ENCODE measurements at places on chromosomes 11 and 22.

GRCh38 chr11:27717377-27717776, 17.1 kb upstream of the BDNF start:
- no peak for DNase-seq

GRCh38 chr22:34454598-34454997, 534.3 kb upstream of the LARGE1 start:
- DNase-seq, result no peak

DNA sequence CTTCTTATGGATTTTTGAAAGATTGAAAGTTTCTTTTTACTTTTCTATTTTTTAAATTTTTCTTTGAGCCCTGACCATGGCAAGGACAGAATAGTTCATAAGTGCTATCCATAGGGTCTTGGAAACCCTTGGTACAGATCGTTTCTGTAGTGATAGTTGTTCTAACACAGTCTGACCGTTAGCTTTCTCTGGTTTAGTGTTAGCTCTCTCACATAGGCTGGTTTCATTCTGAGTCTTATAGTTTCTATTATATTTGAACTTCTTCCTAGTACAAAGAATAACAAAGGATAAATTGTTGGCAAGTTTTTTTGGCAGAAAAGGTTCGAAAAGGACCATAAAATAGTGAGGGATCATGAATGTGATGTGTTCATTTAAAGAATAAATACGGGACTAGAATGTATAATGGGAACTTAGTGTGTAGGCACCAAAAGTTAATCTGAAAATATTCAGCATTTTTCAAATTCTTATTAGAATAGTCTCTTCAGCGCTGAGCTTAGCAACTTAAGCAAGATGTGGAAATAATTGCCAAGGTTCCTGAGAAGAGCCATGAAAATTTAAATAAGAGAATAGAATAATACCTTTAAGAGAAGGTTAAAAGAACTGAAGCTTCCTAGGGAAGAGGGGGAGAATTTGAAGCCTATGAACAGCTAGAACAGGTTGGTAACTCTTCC, 24.1 kb downstream of the FDX1 start:
- DNase-seq, result no peak

GRCh38 chr11:44068180-44068579, 2.1 kb downstream of the ACCS start:
- DNase-seq, result no peak

- no peak for DNase-seq
Observed at GRCh38 chr11:11584530-11584810, 37.3 kb downstream of the GALNT18 start.

DNA sequence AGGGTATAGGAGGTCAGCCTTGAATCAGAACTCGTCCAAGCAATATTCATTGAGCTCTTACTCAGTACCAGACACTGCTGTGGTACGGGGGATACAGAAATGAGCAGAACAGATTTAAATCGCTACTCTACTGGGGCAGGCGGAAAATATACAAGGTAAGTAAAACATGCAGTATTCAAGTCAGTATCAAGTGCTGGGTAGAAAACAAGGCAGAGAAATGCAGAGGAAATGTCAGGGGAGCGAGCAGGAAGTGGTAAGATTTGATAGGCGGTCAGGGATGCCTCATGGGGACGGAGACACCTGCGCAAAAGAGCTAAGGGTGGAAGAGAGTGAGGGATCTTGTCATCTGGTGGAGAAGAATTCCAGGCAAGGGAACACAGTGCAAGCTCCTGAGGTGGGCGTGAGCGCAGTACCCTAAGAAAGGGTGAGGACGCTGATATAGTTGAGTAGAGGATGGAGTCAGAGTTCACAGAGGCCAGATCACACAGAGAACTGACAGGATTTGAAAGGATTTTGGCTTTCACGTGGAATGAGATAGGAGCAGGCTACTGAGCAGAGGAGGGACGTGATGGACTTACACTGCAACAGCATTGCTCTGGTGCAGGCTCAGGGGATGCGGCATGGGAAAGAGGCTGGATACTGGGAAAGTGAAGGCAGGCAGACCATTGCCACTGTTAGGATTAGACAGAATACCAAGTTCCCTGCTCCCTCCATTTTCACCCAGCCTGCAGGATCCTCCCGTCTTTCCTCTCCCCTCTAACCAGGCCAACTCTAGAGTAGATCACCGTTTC, 35.8 kb downstream of the SC5D start:
- no peak for DNase-seq

DNA sequence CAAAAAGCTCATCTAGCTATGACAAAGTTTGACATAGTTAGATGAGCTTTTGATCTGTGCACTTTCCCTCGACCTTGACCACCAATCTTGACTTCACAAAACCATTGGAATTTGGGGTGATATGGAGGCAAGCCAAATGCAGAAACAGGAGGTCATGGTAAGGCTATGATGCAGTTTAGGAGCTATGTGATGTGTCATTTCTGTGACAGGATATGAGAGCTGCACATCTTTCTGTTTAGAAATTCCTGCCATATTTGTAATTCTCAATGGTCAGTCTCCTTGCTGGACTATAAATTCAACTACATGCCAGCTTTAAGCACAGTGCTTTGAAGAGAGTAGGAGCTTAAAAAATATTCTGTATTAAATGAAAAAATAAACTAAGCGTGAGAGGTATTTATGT, 12.9 kb downstream of the OR51B6 start:
- DNase-seq, result no peak

- DNase-seq, result no peak
Observed at GRCh38 chr11:121610706-121611105, 157.9 kb upstream of the SORL1-AS1 start.

GRCh38 chr11:33716243-33716642, 15.6 kb upstream of the C11orf91 start:
- no peak for DNase-seq

- no peak for DNase-seq
Observed at GRCh38 chr22:27270818-27271510, 530.6 kb downstream of the MN1 start.

DNA sequence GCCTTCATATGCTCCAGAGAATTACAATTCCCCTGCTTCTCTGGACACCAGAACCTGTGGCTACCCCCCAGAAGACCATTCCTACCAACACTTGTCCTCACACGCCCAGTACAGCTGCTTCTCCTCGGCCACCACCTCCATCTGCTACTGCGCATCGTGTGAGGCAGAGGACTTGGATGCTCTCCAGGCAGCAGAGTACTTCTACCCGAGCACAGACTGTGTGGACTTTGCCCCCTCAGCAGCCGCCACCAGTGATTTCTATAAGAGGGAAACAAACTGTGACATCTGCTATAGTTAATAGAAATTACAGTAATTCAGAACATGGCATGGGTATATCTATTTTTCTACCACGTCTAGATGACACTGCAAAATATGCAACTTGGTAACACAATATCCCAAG, 9.8 kb downstream of the POU2AF3 start:
- DNase-seq, result no peak

GRCh38 chr22:20490941-20491307, 4.7 kb downstream of the KLHL22 start:
- DNase-seq, result no peak

- no peak for DNase-seq
Observed at GRCh38 chr11:66343176-66343575, 1.7 kb downstream of the BRMS1 start.

GRCh38 chr11:46039990-46040389, 81.3 kb downstream of the PHF21A start:
- no peak for DNase-seq

GRCh38 chr22:27772984-27773498, 28.5 kb downstream of the MN1 start:
- no peak for DNase-seq

- no peak for DNase-seq
Observed at GRCh38 chr11:35943309-35943708, 553 bp upstream of the LDLRAD3 start.

DNA sequence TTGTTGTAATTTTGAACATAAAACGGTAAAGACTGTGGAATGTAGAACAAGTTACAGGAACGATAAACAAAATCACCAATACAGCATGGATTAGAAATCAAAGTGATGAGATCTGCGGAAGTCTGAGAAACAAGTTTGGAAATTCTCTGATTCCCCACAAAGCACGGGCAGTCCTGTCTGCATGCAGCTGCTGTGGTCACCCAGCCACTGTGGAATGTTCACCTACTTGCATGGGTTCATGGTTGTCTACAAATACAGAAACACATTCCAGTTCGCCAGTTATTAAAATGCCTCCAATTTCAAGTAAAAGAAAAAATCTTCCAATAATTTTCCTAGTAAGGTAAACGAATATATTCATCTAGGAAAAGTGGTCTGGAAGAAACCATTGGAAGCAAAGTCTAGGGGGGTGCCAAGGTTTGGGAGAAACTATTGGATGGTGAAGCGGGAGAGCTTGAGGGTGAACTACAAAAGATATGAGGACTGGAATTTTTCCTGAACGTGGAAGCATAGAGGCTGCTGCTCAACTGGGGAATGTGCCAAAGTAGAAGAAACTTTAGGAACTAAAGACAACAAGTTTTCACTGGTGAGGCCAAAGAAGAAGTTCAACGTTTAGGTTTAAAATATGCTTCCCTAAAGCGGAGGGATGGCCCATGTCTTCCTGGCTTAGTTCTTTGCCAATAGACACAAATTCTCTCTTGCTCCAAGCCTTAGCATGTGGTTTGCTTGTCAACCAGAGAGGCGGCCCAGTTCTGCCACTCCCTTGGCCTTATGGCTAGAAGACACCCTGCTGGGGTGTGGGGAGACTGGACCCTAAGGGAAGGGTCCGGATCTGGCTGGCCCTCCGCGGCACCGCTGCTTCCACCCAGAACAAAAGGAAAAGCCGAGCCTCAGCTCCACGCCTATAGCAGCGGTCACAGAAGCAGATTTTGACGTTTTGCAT, 70.2 kb downstream of the CTTN start:
- DNase-seq, result no peak

GRCh38 chr11:99987821-99988470, 699.1 kb upstream of the ARHGAP42 start:
- DNase-seq, result no peak

DNA sequence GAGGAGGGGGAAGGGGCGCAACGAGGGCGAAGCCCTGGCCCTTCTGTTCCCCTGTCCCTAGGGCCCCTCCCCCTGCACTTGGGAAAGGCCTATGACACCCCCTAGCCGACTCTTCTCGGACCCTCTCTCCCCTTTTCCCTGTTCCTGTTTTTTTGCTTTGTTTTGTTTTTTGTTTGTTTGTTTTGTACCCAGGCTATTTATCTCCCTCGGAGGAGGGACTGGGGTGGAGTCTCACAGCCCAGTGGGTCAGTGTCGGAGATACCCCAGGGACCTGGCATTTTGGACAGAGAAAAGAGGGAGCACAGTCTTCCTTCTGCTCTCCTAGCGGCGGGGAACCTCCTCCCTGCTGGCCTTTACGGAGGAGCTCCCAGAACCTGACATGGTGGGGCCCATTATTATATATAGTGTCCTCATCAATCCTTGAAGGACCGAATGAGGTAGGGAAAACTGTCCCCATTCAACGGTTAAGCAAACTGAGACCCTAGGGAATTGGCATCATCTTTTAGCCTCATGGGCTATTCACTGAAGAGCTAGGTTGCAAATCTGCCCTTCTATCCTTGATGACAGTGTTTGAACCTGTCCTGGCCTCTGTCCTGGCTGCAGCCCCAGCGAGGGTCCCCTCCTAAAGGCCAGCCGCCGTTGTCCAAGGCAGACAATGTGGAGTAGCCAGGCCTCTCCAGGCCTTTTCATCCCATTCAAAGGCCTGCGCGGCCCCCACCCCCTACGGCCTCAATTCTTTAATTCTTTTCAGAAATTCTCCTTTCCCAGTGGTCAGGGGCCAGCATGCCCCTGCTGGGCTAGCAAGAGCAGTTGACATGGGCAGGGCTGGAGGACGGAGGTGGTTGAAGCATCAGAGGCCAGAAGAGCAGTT, 911 bp downstream of the EMID1 start:
- DNase-seq, result no peak

DNA sequence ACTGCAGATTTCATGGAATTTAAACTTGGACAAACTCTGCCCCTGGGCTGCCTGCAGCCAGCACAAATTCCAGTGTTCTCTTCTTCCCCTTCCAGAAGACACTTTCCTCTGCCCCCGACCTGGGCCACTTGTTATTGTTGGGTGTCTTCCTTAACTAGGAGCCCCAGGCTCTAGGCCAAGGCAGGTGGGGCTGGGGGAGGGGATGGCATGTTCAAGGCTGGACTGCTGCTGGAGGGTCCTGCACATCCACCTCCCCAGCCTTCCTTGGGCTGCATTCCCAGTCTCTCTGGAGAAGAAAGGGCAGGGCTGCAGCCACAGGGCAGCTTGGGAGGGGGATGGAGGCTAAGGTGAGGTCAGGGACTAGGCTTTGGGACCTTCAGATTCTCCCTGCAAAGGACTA, 11.5 kb upstream of the SLC22A6 start:
- DNase-seq, result no peak

DNA sequence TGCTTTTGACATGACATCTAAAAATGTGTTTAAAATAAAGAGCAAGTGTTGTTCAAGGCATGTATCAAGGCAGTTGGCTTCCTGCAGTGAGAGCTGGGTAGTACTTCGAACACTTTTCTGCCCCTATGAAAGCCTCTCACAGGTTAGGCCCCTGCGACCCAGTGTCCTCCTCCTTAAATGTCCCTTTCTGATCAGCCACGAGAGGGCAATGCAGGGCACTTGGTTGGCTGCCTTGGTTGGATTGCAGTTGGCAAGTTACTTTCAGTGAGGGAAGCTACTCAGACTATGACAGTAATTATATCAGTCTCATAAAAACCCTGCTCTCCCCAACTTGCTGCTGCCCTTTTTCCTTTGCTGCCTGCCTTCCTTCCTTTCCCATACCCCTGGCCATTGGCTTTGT, 743.8 kb downstream of the NTM start:
- DNase-seq, result no peak

DNA sequence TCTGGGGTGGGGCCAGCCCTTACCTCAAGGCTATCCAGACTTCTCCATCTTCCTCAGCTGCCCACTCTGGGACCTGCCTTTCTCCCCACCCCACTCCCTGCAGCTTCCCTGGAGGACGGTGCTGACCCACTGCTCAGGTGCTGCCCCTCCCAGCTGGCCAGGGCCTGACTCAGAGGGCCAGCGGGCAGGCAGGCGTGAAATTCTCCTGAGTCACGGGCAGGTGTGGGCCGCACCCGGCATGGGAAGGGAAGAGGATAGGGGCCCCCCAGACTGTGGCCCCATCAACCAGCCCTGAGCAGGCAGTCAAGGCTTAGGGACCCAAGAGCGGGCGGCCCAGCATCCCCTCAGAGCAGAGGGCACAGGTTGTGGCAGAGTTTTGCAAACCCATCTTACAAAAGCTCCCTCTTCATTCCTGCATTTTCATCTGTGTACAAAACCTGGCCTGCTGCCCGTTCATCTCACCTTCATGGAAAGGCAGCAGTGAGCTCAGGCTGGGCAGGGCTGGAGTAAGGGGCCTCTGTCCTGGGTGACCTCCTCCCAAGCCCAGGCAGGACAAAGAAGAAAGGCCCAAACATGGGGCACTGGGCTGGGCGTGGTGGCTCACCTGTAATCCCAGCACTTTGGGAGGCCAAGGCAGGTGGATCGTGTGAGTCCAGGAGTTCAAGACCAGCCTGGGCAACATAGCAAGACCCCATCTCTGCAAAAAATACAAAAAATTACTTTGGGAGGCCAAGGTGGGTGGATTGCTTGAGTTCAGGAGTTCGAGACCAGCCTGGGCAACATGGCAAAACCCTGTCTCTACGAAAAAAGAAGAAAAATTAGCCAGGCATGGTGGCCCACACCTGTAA, 6.1 kb downstream of the RHOD start:
- no peak for DNase-seq

GRCh38 chr11:23604966-23605365, 744.7 kb upstream of the CCDC179 start:
- no peak for DNase-seq

- no peak for DNase-seq
Observed at GRCh38 chr11:86370171-86370570, 4.5 kb upstream of the CCDC81 start.
